SIG-M5 (cell line): ENCODE measurements at places on chromosomes 2 and 18.

- DNase-seq = no peak
These were observed 239.5 kb downstream of the WDR7 start for GRCh38 chr18:56890632-56891031.

DNA sequence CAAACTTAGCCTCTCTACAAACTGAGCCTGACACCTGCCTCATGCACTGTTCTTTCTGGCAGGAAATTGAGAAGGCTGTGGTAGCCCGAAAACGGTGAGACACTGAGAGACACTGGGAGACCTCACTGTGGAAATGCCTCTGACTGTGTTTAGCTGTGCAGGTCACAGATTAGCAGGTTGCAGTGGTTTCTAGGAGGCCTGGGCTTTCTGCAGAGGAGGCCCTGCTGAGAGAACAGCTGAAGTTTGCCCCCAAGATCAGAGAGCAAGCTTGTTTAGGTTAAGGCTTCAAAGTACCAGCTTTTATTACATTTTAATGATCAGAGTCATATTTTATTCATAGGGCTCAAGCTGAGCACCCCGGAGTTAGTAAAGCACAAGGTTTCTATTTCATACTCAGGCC lies 68.7 kb upstream of the LYPD6 start:
- no peak for DNase-seq

- no peak for DNase-seq
These were observed 69.5 kb downstream of the IL1R2 start for GRCh38 chr2:102061286-102061699.

- DNase-seq = no peak
These were observed 67.5 kb downstream of the NYAP2 start for GRCh38 chr2:225466891-225467604.

DNA sequence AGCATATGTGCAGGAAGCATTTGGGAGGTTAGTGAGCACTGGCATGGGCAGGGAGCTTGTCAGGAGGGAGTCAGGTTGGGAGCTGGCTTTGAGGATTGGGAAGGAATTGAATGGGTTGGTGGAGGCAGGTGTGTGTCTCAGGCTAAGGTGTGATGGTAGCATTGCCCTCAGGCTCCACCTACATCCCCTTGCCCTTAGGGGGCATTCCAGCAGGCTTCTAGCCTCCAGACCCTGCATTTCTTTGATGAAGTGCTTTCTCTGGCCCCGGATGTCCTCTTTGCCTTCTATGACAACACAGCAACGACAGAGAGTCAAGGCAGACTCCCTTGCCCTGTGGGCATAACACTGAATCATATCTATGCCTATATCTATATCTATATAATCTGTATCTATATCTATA lies 13.5 kb downstream of the RHBDD1 start:
- DNase-seq = no peak
